ENCODE measurements at places on chromosomes 4 and X.

GRCh38 chrX:11050013-11050412, 61.1 kb upstream of the HCCS start:
- no peak for DNase-seq

GRCh38 chrX:115047181-115047580, 29.8 kb upstream of the IL13RA2 start:
- no peak for DNase-seq

GRCh38 chr4:8772499-8773123, 99.0 kb downstream of the HMX1 start:
- no peak for DNase-seq

DNA sequence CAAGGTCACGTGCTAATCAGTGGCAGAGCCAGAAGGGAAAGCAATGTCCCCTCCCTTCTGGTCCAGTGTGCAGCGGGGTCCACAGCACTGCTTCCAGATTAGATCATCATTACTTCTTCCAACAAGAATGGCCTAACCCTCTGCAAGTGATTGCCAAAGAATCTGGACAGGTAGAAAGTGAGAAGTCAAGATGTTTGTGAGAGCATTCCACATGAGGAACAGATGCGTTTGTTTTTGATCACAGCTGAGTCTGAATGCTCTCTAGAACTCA, 147.7 kb downstream of the SHROOM3 start:
- no peak for DNase-seq

DNA sequence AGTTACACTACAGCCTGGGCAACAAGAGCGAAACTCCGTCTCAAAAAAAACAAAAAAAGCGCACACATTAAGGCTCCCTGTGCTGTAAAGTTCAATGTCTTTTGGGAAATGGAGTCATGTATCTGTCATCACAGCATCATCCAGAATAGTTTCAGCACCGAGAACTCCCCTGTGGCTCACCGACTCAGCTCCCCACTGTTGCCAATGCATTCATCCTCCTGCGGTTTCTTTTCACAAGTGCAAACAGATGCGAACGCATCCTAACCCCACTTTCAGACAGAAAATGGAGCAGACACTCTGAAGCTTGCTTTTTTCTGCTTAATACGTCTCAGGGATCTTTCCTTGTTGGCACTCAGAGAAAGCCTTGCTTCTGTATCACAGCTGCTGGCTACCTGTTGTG, 13.8 kb upstream of the SH3TC1 start:
- no peak for DNase-seq

- DNase-seq: no peak
These were observed 273.3 kb downstream of the QDPR start for GRCh38 chr4:17238633-17239032.

- DNase-seq: no peak
These were observed 24.0 kb downstream of the NPY5R start for GRCh38 chr4:163367651-163368050.

GRCh38 chrX:46398126-46398525, 147.1 kb downstream of the ZNF674 start:
- DNase-seq: no peak

GRCh38 chr4:185736882-185737281, 75.1 kb downstream of the SORBS2 start:
- no peak for DNase-seq

DNA sequence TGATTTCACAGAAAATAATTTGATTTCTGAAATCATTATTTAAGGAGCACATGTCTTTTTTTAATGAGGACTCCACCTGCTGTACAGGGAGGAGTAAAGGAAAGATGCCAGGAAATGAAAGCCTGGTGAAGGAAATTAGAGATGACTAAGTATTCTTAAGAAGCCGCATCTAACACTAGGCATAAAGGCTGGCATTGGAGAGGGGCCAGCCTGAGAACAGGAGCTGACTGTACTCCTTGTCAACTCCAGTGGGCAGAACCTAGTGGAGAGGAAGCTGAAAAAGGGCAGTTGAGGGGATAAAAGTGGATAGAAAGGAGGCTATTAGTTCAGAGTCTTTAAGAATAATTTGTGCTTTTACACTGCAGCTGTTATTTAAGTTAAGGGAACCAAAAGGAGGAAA, 393.0 kb downstream of the PPP1R2C start:
- DNase-seq: no peak

- no peak for DNase-seq
These were observed 12.1 kb upstream of the COPS4 start for GRCh38 chr4:83022724-83023450.

Measured in activated T-cell treated with anti-CD3 and anti-CD28 coated beads, Interleukin-2, amount 50 U/mL, for 4 hours (primary cell).